ENCODE measurements at places on chromosomes 5 and 9.

DNA sequence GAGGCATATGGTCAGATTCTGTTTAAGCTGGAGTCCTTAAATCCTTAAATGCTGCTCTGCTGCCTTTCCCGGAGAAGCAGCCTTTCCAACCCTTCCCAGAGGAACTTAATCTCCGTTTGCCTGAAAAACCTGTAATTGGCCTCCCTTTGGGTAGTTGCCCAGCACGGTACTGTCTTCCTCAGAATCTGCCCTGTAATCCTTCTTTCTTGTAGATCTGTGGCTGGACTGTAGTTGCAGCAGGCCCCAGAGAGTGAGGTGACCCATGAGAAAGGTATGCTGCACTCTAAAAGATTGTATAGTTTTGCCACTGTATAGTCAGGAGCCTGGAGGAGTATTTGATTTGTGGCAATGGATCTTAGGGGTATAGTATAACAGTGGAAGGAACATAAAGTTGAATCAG is 11.7 kb downstream of the SPIN1 start:
- DNase-seq, result no peak

GRCh38 chr5:137195483-137195882 is 303.6 kb downstream of the SPOCK1 start:
- no peak for DNase-seq

- no peak for DNase-seq
These were observed 1136.8 kb upstream of the NUDT12 start for GRCh38 chr5:104699438-104699837.

- DNase-seq, result no peak
These were observed 246.7 kb downstream of the GAS1 start for GRCh38 chr9:86700629-86701028.

DNA sequence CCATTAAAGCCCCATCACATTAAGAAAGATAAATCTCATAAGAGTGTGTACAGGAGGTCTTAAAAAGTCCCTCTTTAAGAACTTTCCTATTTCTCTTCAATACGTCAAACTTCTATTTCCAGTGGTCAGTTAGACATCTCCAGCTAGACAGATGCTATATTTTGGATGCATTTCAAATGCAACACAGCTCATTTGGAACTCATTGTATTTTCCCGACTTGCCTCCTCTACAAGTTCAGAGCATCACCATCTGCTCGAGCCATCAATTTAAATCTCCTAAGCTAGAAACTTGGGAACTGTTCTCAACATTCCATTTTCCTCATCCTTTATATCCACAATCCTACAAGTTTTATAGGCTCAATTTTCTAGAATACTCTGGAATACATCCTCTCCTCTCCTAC is 3.2 kb upstream of the UHRF2 start:
- no peak for DNase-seq

DNA sequence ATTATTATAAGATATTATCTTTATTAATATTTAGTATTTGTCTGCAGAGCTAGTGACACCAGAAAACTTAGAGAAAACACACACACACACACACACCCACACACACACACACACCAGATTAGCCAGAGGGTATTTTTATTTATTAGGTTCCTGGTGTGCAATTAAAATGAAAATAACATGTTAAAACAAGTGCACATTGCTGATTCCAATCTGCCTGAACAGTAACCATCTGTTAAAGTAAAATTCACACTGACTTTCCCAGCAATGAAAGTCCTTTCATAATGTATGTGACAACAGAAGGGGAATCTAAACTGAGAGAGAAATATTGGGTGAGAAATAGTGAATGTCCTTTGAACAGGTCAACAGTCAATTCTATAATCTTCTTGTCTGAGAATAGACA is 2323.5 kb upstream of the ACO1 start:
- no peak for DNase-seq

DNA sequence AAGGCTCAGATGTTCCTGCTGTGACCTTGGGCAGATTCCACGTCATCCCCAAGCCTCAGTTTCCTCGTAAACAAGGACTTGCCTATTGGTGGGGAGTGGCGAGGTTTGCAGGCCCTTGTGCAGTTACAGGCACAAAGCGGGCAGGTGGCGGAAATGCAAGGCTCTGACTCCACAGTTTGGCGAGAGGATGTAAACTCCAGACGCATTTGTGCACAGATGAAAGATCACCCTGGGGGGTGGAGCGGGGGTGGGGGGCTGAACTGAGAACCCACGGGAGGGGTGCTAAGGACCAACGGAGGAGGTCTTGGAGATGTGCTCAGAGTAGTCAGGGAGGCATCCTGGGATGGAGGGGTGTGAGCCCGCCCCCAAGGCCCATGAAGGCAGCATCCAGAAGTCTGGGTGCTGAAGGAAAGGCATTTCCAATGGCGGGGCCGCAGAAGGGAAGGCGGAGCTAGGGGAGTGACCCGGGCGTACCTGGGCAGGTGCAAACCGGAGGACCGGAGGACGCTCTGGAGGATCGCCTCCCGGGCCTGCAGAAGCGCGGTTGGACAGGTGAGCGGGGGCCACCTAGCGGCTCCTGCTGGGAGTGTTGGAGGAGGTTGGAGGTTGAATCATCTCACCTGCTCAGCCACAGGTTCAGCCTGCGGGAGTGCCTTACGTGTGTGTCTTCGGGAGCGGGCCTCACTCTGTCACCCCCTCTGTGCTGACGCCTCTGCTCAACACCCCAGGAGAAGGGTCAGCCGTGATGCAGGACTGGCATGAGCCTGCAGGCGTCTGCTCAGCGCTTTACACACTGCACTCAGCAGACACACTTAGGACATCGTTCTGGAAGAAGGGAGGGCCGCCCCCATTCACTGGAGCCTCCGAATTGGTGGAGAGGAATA is 1.9 kb upstream of the FIBCD1 start:
- no peak for DNase-seq

GRCh38 chr5:105392710-105393149 is 1830.1 kb upstream of the NUDT12 start:
- DNase-seq, result no peak

GRCh38 chr9:132798817-132799790 is 79.0 kb downstream of the AK8 start:
- DNase-seq, result no peak

- no peak for DNase-seq
These were observed 71.1 kb upstream of the CD180 start for GRCh38 chr5:67267512-67268216.

DNA sequence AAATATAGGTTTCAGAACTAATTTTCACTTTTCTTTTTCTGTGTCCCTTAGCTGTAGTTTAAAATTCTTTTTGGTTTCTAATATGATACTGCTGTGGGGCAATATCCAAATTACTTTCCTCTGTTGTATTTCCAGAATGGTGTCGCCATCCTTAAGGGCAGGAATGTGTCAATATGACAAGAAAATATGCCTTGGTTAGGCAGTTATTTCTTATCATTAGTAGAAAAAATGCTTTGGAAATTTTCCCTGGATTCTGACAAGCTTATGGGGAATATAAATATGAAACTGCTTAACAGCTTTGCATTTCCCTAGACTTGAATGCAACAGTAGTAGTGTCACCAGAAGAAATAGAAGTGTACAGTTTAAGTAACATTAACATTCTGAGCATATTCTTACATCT is 29.4 kb downstream of the ANKRD34B start:
- DNase-seq, result no peak

GRCh38 chr5:131460867-131461572 is 174.0 kb downstream of the RAPGEF6 start:
- no peak for DNase-seq

DNA sequence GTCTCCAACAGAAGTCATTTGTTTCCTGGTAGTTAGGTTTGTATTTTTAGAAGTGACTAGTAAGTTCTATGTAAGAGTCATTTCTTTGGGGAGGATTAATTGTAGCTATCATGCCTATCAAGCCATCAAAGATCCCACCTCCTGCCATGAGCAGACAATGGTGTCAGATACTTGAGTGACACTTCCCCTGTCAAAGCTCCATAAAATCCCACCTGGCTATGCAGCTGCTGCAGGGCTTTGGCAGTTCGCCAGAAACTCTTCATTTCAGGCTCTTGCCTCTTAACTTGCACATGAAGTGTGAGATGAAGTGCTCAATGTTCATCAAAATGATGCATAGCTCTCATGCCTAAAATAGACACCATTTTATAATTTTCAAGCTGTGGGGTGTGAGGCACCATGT is 312.1 kb downstream of the CDH12 start:
- no peak for DNase-seq

DNA sequence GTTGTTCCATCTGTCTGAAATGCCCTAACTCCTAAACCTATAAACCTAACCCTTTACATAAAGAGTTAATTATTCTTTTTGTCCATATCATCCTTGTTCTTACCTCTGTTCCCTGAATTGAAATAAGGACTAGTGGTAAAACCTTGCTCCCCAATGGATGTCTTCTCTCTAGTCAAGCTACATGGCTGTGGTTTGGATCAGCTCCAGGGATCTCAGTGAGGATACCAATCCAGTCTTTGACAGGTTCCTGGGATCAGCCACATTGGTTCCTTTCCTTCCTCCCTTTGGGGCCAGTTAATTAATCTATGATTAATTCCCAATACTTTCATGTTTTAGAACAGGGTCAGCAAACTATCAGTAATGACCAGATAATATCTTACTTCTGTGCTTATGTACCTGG is 151.6 kb downstream of the SIL1 start:
- DNase-seq, result no peak

- no peak for DNase-seq
These were observed 119.0 kb downstream of the SV2C start for GRCh38 chr5:76202182-76202581.

DNA sequence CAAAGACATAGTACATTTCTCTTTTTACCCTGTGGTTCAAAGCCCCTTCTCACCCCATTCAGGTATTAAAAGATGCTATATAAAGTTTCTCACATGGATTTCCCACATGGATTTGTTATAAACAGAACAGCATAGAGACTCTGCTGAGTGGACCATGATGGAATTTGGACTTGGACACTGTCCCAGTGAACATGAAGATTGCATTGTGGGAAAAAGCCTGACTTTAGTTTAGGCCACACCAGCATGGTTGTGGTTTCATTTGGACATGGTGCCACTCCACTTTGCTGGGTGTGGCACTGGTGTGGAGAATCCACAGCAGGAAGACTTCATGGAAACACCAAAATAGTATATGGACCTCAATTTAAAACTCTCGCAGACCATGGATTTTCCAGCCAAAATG is 124.6 kb downstream of the ARHGAP26 start:
- DNase-seq, result no peak

DNA sequence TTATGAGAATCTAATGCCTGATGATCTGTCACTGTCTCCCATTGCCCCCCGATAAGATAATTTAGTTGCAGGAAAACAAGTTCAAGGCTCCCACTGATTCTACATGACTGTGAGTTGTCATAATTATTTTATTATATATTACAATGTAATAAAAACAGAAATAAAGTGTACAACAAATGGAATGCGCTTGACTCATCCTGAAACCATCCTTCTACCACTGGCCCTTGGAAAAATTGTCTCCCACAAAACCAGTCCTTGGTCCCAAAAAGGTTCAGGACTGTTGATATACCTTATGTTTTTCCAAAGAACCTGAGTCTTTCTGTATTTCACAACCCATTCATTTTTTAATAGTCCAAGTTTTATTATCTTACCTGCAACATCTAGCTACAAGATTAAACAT is 403.5 kb downstream of the TAF11L14 start:
- DNase-seq, result no peak

DNA sequence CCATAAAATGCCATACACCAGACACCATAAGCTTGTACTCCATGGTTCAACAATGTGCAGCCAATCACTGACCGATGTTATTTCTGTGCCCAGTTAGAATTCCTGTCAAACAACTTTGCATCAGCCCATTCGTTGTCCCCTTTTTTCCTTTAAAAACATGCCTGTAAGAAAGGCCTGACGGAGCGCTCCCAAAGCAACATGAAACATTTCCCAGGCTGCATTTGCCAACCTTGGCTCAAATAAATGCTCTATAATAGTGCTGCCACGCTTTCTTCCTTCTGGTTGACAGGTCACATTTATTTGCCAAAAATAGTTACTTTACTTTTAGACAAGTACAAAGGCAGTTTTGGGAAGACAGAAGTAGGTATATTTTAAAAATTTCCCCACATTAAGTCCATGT is 735.6 kb upstream of the PTPRD start:
- DNase-seq, result no peak

- no peak for DNase-seq
These were observed 242.9 kb upstream of the IRX1 start for GRCh38 chr5:3352711-3353110.

- DNase-seq, result no peak
These were observed 284.1 kb downstream of the FAM170A start for GRCh38 chr5:119913425-119913824.

DNA sequence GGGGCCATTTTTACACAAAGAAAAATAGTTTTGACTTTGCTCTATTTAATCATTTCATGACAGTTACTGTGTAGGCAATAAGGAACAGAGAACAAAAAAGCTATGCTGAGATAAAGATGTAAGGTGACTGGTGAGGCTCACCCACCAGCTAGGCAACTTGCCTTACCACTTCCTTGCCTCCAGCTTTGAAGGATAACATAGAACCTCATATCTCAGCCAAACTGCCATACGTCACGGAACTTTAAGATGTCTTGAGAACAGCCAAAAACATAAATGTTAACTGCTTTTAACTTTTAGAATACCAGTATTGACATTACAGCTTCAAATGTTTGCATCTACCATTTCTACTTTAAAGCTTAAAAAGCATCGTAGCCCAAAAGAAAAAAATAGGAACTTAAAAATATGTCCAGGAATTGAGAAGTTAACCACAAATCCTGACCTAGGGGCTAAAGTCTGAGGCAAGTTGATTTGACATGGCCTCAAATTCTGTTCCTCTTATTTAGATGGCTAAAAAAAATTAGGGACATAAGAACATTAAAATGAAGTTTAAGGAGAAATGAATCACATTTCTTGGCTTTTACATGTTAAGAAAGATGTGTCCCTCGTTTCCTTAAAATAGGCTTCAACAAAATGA is 7.7 kb upstream of the GCNT4 start:
- DNase-seq, result no peak

- no peak for DNase-seq
These were observed 198.8 kb downstream of the BNC2 start for GRCh38 chr9:16671591-16672137.

DNA sequence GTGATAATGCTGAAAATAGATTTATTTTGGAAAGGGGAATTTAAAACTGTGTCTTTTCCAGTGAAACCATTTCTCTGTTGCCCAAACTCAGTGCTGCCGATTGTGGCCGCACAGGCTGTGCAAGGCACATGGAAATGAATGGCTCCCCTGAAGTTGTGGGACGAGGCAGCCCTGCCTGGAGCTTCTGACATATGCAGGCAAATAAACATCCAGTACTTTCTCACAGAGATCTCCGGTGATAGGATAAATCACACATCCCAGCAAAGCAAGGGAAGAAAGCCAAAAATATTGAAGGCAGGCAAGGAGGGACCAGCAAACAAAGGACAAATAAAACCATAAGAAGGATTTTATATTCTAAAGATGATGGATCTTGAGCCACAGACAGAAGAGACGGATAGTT is 464.5 kb downstream of the MTRR start:
- no peak for DNase-seq

- DNase-seq, result no peak
These were observed 5.6 kb downstream of the AMBP start for GRCh38 chr9:114072184-114073140.

DNA sequence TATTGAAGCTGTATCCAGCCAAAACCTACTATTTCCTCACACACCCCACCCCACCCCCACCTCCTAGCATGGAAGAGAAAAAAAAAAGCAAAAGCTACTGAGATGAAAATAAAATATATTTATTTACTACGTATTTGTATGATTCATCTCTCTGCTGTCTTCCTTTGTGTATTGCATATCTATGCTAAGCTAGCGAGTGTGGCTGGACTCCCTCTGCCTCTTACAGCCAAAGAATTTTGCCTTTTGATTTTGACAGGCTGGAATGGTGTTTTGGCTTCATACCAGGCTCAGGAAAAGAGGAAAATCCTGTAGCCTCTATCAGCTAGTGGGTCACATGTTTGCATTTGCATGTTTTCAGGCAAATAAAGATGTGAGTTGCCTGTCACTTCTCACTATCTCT is 2.2 kb downstream of the ABLIM3 start:
- DNase-seq, result no peak

Measured in GOT3 (cell line).